ENCODE measurements at places on chromosomes 2 and 18.

DNA sequence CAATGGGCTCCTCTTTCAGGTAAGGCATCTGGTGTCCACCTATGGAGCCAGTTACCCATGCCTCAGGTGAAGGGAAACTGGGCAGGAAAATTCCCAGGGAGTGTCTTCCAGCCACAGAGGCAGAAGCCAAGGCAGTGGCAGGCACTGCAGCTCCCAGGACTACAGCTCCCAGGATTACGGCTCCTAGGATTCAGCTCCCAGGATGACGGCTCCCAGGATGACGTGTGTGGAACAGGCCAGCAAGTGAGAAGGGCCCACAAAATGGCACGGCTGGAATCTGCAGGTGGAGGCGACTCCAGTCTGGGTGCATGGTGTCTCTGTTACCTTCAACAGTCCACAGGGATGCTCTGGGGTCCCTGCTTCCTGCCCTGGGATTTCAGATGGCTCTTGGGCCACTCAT is 92.1 kb downstream of the PTGR3 start:
- DNase-seq, result no peak

- no peak for DNase-seq
These were observed 407.9 kb downstream of the HRH4 start for GRCh38 chr18:24868311-24868710.

DNA sequence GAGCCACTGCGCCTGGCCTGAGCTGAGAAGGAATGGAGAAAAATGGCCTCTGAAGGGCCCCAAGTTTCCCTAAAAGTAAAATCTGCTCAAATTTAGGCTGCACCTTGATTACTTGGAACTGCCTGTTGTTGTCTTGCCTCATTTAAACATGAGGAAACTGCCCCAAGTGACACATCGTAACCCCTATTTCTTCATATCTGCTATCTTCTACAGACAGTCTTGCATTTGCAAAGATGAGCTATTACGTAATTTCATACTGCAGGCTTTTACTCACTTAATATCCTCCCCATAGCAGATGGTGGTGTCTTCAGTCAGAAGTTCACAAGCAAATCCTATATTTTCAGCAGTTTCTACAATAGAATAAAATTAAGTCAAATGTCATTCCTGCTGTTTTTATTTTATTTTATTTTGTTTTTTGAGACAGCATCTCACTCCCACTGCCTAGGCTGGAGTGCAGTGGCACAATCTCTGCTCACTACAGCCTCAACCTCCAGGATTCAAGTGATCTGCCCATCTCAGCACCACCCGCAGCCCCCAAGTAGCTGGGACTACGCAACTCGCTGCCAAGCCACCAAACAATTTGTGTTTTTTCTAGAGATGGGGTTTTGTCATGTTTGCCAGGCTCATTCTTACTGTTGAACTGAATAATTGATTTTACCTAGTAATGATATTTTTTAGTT is 45.3 kb upstream of the NARS1 start:
- peak; percentile 32 for DNase-seq

- DNase-seq, result peak; percentile 24
These were observed 5.4 kb upstream of the KCNJ13 start for GRCh38 chr2:232781765-232782164.

DNA sequence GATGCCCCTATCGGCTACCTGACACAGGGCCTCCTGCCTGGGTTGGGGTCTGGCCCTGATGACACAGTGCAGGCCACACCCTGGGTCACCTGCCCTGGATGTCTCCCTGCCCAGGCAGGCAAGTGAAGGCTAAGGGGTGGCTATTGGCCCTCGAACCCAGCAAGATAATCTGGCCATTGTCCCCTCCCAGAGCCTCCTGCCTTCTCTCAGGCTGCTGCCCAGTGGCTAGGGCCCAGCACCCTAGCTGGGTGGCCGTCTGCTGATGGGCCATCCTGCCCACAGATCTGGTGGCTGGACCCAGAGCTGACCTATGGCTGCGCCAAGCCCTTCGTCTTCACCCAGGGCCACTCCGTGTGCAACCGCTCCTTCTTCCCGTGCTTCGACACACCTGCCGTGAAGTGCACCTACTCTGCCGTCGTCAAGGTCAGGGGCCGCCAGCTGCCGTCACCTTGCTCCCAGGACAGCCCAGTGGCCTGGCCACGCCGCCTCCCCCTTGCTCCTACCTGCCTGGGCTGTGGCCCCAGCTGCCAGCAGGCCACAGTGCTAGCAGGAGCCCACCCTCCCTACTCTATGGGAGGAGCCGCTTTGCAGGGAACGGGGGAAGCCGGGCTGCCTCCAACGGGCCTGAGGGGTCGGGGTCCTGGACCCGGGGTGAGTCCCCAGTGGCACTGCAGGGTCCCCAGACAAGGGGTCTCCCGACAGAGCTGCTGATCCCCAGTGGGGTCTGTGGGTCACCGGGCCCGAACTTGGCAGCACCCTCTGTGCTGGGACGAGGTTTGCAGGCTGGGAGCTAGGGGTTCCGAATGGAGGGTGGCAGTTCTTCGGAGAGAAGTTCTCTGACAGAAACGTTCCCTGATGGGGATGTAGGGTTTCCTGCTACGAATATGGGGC is 4.1 kb downstream of the RNPEPL1 start:
- DNase-seq, result no peak

DNA sequence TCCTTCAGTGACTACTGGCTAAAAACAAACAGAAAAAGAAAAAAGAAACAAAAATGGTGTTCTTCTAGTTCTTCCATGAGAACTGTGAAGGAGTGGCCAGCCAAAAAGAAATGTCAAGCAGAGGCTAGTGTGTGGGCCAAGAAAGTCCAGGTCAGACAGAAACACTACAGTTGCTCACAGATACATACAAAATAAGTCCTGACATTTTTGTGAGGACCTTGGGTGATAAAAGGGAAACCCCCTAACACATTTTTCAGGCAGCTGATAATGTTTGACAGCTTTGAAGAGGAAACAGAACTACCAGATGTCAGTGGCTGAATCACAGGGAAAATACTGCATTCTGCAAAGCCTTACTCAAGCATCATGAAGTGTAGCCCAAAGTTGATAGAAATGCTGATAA is 28.1 kb downstream of the ARHGAP25 start:
- DNase-seq, result peak; percentile 76

- no peak for DNase-seq
These were observed 47.3 kb downstream of the MERTK start for GRCh38 chr2:111945444-111946293.

DNA sequence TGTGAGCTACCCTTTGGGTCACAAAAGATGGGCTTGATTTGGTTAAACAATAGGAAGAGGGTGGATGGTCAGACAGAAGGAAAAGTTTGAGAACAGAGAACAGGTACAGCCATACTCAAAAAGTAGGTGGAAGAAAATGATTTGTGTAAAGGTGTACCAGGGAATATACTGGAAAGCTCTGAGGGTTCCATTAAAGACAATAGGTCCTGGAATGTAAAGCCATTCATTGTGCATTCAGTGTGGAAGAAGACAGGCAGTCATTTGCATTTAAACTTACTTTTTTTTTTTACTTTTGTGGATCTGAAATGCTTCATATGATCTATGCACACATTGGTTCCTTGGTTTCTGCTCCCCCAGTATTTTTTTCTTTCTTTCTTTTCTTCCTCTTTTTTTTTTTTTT is 581.4 kb upstream of the PIK3C3 start:
- DNase-seq, result no peak

DNA sequence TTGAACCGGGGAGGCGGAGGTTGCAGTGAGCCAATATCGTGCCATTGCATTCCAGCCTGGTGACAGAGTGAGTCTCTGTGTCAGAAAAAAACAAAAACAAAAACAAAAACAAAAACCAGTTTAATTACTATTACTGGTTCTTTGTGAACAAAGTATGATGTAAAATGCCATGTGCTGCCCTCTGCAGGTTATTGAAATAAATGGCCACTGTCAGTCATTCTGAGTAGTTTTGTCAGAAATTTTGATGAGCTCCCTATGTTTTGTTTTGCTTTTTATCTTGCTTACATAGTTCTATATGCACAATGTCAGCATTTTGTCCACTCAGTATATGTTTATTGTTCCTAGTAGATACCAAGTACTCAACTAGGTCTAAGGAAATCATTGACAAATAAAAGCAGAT is 423.6 kb upstream of the CHST9 start:
- no peak for DNase-seq

DNA sequence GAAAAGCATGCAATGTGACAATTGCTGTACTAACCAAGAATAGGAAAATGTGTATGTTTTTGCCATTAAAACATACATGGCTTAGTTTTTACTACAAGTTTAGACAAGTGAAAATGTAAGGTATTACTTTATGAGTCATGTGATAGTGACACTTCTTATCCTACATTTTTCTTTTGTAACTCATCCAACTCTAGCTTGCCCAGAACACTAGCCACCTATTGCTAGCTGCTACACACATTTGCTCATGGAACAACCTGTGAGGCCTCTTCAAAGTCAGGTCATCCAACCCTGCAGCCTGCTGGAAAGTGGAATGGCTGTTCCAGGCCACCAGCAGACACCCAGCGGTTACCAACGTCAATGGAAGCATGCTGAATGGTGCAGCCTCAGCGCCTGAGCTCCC is 1043.9 kb downstream of the TMEM182 start:
- no peak for DNase-seq

GRCh38 chr2:231941673-231942072 is 15.5 kb upstream of the NPPC start:
- DNase-seq, result no peak

DNA sequence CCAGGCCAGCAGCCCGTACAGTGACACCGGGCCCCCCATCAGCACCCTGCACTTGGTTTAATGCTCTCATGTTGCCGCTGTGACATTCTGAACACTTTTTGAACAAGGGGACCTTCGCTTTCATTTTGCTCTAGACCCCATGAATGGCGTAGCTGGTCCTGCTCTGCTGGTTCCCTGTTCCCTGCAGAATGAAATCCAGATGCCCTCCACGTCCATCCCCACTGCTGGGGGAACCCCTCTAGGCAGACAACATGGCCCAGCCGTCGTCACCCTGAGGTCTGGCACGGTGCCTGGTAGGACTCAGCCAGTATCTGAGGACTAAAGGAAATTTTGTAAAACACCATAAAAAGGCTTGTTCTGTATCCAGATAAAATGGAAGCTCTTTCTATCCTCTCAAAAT is 128.6 kb downstream of the KCTD1 start:
- DNase-seq, result no peak

- no peak for DNase-seq
These were observed 392.8 kb upstream of the ACVR2A start for GRCh38 chr2:147451902-147452515.

GRCh38 chr2:20933714-20934113 is 110.2 kb downstream of the APOB start:
- no peak for DNase-seq

Measured in CD4-positive, alpha-beta T cell treated with Interferon alpha-2 for 1 hour (primary cell).